ENCODE measurements at places on chromosomes 4 and X.

DNA sequence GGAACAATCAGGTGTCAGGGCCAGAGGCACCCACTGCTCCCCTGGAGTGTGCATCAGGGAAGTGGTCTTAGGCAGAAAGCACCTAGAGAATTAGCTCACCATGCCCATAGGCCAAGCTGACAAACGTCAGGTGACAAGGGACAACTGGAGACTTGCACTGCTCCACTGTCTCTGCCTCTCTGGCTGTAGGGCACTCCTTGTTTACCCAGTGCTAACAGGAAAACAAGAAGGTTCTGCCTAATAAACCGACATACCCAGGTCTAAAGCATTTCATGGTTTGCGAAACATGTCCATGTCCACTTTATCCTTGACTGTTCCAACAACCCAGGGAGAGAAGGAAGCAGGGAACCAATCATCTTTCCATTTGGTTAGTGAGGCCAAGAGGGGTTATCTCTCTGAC lies 92.5 kb upstream of the MAMLD1 start:
- DNase-seq, result no peak

GRCh38 chr4:122890147-122890795 lies 32.1 kb downstream of the NUDT6 start:
- no peak for DNase-seq

DNA sequence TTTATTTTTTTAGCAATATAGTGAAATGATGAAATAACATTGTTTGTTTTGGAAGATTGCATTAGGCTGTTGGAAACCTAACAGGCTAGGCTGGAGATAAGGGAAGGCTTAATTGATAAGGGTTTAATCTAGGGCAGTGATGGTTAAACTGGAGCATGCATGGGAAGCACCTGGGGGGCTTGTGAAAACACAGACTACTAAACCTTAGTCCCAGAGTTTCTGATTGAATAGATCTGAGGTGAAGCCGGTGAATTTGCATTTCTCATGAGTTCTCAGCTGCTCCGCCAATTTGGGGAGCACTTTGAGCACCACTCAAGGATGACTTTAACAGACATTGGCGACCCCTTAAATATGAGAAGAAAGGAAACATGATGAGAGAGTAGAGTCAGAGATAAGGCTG lies 11.5 kb downstream of the STK26 start:
- no peak for DNase-seq

DNA sequence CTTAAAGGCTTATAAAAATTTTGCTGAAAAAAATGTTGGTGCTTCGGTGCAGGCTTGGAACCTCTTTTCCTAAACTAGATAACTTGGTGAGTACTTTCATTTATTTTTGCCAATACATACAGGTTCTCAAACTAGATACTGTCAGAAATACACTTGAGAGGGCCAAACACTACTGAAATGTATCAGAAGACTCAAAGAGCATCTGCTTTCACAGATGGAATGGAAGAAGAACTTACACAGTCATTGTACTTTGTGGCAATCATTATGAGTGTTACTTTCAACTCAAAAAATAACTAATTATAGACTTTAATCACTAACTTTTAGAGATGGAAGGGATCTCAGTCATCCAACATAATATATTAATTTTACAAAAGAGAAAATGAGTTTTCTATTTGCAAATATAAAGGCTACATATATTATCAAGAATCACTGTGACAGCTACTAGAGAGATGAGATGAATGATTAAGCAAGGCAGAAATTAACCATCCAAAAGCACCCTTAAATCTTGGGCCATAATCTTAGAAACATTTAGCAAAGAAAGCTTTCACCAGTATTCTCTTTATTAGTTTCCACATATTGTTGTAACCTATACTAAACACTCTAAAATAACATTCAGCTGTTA lies 1.0 kb downstream of the ENAM start:
- no peak for DNase-seq

GRCh38 chr4:39384563-39384962 lies 18.4 kb upstream of the RFC1 start:
- DNase-seq, result no peak

GRCh38 chr4:73086095-73086868 lies 16.8 kb upstream of the COX18 start:
- DNase-seq, result no peak

Measured in neural crest cell (in vitro differentiated cells).